ENCODE measurements at places on chromosomes 5 and 9.

GRCh38 chr5:23631302-23632045, 124.1 kb downstream of the PRDM9 start:
- no peak for DNase-seq

DNA sequence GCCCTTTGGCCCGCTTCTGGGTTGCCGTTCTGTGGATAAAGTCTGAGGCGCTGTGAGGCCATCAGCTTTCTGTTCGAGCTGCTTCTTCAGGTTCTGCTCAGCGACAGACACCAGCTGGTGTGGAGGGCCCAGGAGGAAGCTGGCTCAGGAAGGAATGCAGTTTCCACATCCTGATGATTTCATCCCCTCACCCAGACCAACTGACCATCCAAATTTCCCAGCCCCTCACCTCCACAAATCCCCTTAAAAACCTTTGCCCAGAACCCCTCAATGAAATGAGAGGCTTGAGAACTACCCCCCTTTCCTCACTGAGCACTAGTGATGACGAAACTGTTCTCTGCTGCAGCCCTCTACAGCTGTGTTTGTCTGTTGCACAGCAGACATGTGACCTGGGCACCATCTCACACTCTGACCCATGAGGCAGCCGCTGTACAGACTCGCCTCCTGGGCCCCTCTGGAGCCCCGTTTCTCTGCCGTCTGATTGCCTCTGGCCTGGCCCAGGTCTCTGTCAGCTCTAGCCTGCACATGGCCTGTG, 45.4 kb downstream of the SPATA31C2 start:
- DNase-seq, result no peak

DNA sequence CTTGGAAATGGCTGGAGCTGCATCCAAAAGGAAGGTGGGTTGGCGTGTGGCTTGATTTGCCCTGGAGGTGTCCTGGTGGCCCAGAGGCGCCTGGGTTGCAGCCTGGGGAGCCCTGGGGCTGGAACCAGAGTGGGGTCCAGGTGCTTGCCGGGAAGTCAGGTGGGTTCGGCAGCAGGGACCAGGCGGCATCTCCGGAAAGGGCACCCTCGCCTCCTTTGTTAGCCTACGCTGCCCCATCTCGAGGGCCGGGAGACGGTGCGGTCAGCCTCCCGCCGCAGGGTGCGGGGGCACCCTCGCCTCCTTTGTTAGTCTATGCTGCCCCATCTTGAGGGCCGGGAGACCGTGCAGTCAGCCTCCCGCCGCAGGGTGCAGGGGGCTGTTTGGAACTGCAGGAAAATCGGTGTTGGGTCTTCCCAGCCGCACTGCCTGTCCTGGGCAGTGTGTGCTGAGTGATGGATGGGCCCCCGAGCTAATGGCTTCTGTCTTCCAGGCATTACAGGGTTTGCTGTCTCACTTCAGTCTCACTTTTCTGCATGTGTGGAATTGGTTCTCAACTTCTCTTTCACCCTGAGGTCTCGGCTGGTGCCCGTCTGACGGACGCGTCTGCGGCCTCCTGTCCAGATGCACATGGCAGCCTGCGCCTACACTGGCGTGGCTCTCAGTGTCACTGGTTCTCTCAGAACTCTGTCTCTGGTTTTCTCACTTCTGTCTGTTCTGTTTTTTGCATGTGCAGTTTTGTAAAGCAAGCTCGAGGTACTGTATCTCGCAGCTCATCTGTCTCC, 139.0 kb downstream of the CACNA1B start:
- DNase-seq, result no peak

- DNase-seq, result no peak
Measured at GRCh38 chr9:115286411-115286810, 168.5 kb upstream of the TNC start.

- no peak for DNase-seq
Measured at GRCh38 chr5:38723426-38723825, 122.4 kb upstream of the OSMR start.

GRCh38 chr9:655875-656274, 185.6 kb upstream of the DMRT1 start:
- no peak for DNase-seq

- DNase-seq, result no peak
Measured at GRCh38 chr9:129287619-129288305, 109.7 kb upstream of the IER5L start.

GRCh38 chr5:17723876-17724275, 89.6 kb downstream of the TAF11L14 start:
- DNase-seq, result no peak

All from effector memory CD8-positive, alpha-beta T cell (primary cell).